COR-L47 (cell line): ENCODE measurements at places on chromosomes 12 and 14.

DNA sequence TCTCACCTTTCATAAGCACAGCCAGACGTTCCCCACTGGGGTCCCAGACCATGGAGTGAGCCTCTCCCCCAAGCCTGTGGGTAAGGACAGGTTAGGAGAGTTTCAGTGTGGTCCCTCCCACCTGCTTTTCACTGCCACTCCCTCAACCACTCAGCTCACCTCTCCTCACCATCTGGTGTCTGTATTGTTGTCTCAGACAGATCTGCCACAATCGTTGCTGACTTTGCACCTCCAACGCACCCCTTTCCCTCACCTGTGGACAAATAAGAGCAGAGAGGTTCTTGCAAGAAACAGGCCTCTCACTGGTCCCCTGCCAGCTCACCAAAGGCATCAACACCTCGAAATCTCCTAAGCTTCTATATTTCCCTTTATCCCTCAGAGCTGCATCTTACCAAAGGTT, 8.8 kb downstream of the MYG1 start:
- DNase-seq: no peak

- no peak for DNase-seq
Measured at GRCh38 chr12:10354071-10354470, 35.8 kb downstream of the KLRK1 start.

DNA sequence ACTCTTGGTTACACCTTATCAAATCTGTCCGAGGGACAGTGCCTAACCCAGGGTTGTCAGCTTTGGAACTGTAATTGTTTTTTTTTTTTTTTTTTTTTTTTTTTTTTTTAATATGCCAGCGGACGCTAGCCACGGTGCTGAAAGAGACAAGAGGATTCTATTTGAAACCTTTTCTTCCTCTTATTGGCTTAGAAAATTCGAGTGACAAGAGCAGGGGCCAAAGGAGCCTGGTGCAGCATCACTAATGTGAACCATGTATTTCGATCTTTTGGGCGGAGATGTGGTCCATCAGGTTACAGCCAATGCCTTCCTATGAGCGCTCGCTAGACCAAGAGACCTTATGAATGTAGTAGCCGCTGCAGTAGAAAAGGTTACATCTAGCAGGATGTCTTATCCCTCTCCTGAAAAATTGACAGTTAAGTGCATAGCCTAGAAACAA, 922 bp downstream of the PTPRR start:
- no peak for DNase-seq

DNA sequence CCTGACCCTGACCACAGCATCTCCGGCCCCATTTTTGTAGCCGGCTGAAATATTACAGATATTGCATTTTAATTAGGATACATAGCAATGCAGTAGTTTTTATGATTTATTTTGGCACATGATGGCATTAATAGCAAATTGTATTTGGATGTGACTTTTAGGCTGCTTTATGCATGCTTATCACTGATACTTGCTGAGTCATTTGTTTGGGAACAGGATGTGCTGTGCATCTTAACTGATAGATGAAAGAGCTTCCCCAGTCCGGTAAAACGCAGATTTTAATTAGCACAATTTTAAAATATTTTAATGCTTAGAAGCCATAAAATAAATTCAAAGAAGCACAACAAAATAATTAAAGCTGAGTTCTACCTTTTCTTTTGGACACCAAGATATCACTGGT, 90.7 kb downstream of the OTOGL start:
- no peak for DNase-seq

GRCh38 chr12:103546959-103547358, 40.1 kb upstream of the STAB2 start:
- peak; percentile 23 for DNase-seq

GRCh38 chr12:64387197-64387816, 3.3 kb downstream of the C12orf56 start:
- no peak for DNase-seq

DNA sequence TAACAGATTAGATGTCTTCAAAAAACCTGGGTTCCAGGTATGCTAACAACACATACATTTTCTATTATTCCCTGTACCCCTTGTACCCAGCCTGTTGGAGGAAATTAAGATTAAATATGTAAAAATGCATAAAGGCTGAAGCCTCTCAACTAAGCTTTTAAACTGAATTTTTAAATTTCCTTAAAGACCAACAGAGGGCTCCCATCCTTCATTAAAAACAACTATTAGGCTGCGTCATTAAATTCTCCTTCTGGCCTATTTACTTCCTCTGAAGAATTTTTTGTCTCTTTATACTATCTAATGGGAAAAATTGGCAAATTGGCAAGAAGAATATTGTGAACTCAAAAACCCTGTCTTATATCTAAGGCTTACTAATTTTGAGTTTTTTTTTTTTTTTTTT, 21.8 kb downstream of the SENP1 start:
- no peak for DNase-seq
